AG04449 (cell line): ENCODE measurements at places on chromosomes 13 and 19.

DNA sequence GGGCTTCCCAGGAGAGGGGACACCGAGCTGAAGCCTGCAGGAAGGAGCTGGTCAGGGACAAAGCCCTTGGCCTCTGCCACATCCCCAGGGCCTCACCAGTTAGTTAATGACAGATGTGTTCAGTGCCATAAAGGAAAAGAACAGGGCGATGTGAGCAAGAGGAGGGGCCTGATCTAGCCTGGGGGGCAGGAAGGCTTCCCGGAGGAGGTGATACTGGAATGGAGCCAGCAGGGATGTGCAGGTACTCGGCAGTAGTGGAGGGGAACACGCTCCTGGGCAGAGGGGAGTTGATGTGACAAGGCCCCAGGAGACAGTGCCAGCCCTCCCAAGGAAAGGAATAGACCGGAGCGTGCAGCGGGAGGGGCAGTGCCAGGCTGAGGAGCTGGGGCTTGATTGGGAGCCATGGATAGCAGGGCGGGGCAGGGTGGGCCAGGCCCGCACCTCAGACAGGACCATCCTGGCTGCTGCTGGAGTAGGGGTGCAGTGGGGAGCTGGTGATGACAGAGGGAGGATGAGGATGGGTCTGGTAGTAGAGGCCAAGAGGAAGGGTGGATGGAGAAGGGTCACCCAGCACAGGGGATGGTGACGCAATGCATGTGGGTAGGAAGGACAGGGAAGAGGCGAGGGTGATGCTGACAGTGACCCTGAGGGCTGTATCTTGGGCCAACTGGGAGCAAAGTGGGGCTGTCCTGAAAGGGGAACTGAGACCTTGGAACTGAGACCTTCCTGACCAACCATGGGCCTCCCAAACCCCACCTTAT is 4.1 kb downstream of the C19orf33 start:
- no peak for DNase-seq

GRCh38 chr19:19081642-19082151 is 17.9 kb downstream of the SLC25A42 start:
- no peak for DNase-seq

DNA sequence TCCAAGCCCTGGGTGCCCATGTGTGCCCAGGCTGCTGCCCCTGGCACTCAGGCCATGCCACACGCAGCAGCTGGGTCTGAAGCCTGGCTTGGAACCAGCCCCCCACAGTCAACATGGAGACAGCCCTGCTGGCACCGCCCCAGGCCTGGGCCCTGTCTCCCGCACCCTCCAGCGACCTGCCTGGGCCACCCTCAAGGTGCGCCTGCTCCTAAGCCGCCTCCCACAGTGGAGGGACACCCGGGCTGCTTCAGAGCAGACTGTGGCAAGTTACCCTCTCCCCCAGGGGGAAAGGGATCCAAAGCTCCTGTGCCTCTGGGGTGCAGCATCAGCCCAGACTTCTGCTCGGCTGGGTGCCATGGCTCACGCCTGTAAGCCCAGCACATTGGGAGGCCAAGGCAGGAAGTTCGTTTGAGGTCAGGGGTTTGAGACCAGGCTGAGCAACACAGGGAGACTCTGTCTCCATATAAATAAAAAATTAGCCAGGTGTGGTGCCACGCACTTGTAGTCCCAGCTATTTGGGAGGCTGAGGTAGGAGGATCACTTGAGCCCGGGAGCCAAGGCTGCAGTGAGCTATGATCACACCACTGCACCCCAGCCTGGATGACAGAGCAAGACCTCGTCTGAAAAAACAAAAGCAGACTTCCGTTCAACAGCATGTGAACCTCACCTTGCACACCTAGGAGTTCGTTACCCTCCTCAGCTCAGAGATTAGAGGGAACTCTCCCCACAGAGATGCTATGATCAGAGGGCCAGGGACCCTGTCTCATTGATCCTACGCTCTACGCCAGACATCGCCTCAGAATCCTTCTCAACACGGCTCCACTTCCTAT is 15.6 kb downstream of the ELL start:
- DNase-seq = no peak

DNA sequence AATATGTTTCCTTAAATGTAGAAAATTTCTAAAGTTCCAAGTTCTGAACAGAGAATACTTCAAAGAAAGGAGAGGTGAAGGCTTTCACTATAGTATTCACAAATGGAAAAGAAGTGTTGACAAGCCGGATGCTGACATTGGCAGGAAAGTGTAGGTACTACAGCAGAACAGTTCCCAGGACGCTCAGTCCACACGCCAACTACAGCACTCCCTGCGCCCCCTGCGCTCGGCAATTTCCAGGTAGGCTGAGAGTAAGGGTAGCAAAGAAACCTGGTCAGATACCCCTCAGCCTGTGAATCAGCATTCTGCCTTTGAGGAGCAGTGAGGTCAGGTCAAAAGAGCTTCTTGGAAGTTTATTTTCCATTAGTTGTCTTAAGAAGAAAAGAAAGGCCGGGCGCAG is 115.3 kb downstream of the NALCN start:
- no peak for DNase-seq

GRCh38 chr13:47251771-47252170 is 354.9 kb upstream of the HTR2A start:
- DNase-seq = peak; percentile 10

DNA sequence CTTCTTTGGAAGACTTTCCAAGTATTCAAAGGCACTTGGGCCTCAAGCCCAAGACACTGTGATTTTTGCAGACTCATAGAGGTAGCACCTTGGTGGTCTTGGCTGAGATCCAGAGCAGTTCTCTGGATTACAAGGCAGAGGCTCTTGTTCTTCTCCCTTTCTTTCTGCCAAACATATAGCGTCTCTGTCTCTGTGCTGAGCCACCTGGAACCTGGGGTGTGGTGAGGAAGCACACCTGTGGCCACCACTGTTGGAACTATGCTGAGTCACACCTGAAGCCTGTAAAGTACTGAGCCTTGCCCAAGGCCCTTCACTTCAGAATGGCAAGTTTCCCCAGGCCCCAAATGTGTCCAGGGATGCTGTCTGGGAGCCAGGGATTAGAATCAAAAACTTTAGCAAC is 127.5 kb downstream of the FREM2 start:
- no peak for DNase-seq

GRCh38 chr13:52459668-52460067 is 4.4 kb downstream of the CKAP2 start:
- no peak for DNase-seq

DNA sequence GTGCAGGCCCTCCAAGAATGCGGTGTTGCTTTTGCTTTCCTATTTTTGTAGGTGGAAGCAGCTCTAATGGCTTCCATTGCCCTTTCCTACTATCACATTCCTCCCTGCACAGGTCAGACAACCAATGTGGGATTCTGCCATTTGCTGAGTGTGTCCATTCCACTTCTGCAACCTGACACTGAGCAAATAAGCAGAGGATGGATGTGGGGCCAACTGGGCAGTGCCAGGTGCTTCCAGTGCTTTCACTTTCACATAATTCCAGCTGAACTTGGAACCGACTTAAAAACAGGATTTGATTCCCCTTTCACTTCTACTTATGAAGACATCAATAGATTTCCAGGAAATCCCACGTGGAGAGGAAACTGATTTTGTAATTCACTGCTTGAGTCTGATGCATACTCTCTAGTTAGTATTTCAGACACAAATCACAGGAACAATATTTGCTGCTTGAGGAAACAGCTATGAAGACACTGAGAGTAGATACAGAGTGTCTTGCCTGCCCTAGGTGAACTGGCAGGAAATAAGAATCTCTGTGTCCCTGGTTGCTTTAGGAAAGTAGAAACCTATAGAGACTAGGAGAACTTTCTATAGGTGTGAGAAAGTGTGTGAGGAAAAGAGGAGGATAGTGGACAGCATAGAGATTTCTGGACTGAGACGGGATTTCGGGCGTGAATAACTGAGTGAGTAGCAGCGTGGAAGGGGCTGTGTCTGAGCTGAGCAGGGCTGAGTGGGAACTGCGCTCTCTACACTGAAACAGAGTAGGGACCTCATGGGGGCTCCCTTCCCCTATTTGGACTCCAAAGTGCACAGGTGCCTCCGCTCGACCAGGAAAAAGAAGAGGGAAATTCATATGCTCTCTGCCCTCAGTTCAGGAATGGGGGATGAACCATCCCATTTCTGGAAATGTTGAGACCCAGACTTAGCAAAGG is 22.5 kb downstream of the LGALS16 start:
- no peak for DNase-seq

DNA sequence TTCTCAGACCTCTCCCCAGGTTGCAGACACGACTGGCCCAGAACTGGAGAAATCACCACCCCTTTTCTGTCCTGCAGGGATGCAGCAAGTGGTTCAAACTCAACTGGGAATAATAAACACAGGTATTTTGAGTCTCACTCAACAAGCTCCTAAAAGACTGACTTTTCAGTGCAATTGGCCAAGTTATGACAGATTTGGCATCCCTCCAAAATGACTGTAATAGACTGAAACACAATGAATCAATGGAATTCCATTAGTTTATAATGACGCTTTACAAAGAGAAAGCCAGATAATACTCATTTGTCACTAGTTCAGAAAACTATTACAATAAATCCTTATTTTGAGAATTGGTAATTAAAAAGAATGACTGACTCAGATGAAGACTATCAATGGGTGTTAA is 38.1 kb downstream of the MIPEP start:
- no peak for DNase-seq

DNA sequence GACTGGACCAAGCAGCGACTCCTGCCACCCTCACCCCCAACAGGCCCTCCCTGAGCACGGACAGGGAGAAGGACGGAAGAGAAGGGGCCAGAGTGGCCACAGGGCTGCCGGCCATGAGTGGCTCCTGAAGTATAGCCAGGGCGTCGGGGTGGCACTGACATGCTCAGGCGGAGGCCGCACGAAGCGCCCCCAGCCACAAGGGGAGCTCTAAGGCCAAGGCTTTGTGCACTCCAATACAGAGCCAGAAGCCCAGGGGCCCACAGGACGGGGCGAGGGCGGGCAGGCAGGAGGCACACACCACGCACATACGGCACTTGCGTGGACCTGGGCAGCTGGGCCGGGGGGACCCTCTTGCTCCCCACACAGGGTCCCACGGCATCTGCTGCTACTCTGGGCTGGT is 52.0 kb downstream of the KLF2 start:
- DNase-seq = no peak

GRCh38 chr19:47514151-47514868 is 553 bp downstream of the NAPA start:
- no peak for DNase-seq

DNA sequence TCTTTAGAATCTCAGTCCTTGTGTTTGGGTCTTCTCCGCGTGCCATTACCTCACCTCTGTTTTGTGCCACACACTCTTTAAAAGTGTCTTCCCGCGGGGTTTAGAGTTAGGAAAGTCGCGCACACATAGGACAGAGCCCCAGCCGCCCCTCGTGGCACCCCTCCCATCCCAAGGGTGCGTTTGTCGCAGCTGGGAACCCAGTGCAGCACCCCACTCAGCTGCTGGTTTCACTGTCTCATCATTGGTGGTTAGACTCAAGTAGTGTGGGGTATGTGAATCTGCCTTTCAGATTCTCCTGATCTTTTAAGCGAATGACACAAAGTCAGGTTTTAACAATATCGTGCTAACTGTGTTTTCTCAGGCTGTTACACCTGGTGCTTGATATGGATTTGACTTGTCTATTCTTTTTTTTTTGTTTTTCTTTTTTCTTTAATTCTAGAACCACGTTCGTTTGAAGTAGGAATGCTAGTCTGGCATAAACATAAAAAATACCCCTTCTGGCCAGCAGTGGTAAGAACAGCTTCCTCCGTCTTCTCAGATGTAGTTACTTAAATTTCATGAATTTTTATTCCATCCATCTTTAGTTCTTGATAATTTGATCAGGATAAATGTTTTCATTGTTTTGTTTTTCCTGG is 19.5 kb upstream of the NDUFS7 start:
- no peak for DNase-seq

DNA sequence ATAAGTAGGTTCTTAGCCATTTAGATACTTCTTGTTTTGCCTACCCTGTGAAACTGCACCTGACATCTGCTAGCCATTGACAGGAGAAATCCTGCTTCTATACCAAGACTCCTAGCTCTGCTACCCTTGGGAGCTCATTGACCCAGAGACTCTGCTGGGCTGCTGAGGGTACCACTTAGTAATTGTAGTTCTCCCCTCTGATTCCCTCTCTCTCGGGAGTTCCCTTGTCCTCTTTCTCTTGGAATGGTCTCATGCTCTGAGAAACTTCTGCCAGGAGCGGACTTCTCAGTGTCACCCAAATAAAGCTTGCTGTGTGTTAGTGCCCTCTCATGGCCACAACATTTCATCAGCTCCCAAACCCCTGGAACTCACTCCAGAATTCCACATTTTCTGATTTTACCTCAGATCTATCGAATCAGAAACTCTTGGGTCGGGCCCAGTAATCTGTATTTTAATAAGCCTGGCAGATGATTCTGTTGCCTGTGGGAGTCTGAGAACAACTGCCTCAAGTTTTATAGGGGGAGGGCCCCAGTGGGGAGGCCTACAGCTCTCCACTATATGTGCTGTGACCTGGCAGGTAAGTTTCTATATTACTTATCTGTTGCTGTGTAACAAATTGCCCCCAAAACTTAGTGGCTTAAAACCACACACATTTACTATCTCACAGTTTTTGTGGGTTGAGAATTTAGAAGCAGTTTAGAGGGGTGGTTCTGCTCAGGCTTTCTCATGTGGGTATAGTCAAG is 221.1 kb downstream of the TDRD3 start:
- DNase-seq = no peak

- no peak for DNase-seq
These were observed 333.2 kb downstream of the PCDH9 start for GRCh38 chr13:66896933-66897332.

- no peak for DNase-seq
These were observed 69.3 kb downstream of the SLC6A16 start for GRCh38 chr19:49255674-49256073.

GRCh38 chr19:1445932-1446712 is 3.8 kb upstream of the APC2 start:
- no peak for DNase-seq

GRCh38 chr13:45899406-45899805 is 47.9 kb upstream of the SIAH3 start:
- no peak for DNase-seq

DNA sequence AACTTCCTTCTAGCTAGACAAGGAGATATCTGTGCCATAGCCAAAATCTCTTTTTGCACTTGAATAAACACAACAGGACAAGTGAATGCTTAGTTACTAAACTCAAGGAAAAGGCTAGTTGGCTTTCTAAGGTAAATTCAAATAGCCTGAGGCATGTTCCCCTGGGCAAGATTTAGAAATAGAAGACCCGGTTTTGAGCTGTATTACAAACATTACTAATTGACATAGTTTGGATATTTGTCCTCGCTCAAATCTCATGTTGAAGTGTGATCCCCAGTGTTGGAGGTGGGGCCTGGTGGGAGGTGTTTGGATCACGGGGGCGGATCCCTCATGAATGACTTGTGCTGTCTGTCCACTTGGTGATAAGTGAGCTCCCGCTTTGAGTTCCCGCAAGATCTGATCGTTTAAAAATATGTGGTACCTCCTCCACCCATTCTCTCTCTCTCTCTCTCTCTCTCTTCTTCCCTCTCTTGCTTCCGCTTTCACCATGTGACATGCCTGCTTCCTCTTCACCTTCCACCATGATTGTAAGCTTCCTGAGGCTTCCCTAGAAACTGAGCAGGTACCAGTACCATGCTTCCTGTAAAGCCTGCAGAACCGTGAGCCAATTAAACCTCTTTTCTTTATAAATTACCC is 3.9 kb upstream of the KBTBD6 start:
- DNase-seq = no peak
